ENCODE measurements at places on chromosomes 7 and 10.

- no peak for DNase-seq
Observed at GRCh38 chr10:86979977-86980448, 11.7 kb downstream of the ADIRF start.

GRCh38 chr7:97005183-97006054, at the start of gene DLX6:
Gene DLX6 (plus strand): TSS chr7:97005553. CDS start chr7:97005978, 425 bp downstream.
- DNase-seq = no peak

- peak; percentile 32 for DNase-seq
Observed at GRCh38 chr7:1700086-1700485, 30.0 kb downstream of the ELFN1 start.

DNA sequence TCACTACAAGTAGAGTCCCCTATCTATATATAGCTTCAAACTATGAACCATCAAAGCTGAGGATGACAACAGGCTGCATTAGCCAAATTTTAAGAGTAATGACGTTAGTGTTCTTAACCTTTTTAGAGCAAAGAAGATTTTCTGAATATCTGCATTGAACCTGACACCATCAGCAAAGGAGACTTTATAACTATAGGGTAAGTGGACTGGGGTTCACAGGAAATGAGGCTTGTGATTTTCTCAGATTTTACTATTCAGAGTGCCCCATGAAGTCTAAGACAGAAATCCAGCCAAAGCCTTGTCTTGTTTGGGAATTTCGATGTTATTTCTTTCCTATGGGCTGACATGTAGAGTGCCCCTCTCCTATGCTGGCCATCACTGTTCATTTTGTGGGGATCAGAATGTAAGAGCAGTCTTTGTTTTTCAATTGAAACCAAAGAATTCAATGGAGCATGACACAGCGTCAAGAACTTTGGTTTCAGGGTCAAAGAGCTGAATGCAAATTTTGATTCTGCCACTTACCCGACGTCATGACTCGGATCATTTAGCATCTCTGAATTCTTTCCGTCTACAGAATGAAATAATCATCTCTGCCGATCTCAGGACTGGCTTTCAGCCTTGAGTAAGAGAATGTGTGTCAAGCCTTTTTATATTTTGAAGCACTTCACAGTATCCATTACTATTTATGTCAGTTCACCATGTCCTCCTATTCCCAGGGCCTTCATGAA, 52.7 kb downstream of the DENND11 start:
- DNase-seq = no peak

GRCh38 chr7:129665013-129665401, 53.5 kb downstream of the NRF1 start:
- no peak for DNase-seq

GRCh38 chr7:87474533-87475358, 734 bp downstream of the ABCB4 start:
- DNase-seq = no peak

DNA sequence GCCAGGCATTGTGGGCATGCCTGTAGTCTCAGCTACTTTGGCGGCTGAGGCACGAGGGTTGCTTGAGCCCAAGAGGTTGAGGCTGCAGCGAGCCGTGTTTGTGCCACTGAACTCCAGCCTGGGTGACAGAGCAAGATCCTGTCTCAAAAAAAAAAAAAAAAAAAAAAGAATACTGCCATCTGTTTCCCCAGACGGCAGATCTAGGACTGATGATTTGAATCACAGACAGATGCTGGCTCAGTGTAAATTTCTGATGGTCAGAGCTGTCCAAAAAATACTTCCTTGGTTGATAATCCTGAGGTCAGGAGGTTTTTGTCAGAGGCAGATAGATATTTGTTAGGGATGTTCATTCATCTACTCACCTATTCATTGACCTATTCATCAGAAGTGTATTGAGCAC, 130.7 kb downstream of the REEP3 start:
- DNase-seq = no peak

- no peak for DNase-seq
Observed at GRCh38 chr10:90945491-90946070, 24.7 kb upstream of the ANKRD1 start.

DNA sequence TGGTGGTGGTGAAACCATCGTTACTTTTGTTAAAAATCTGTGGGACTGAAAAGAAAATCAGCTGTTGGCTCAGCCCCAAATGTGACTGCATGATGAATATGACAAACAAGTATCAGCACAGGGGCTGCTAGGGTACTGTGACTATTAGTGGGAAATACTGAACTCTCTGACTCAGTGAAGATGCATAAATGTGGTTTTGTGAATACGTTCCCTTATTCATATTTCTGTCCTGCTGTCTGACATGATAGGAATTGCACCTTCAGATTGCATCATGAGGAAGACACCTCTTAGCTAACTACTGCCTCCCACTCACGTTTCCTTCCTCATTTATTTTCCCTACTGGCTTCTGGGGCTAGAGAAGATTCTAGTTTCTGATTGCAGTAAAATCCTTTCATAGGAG, 1.4 kb downstream of the CLEC5A start:
- DNase-seq = no peak

DNA sequence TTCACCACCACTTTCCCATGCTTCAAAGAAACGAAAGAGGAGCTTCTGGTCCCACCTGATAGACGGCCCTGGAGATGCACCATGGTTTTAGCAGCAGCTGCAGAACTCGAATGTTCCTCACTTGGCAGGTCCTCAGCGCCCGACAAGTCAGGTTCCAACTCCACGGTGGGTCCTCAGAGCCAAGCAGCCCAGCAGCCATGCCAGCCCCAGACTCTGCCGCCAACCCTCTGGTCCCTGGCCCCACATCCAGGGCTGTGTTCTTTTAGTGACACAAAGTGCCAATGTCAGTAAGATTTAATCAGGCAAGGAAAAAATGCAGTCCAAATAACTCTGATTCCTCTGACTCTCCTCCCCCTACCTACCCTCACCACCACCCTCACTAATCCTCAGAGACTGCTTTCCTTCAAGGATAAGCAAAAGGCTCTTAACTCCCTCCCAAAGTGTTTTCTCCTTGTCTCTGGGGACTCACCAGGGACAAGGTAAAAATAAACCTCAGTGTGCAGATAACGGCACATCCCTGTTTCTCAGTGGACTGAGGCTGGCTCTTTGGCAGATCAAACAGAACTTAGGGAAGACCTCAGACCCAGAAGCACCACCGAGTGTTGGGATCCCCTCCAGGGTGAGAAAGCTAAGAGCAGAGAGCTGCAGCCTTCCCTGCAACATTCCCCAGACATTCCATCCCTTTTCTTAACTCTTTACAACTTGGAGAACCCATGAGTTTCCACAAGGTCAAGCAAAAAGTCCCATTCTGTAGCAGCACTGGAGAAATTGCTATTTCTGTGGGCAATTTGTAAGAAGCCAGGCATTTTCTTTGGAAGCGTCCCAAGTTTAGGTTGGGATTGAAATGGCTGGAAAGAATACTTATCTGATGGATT, 358.9 kb downstream of the FRMD4A start:
- DNase-seq = no peak

DNA sequence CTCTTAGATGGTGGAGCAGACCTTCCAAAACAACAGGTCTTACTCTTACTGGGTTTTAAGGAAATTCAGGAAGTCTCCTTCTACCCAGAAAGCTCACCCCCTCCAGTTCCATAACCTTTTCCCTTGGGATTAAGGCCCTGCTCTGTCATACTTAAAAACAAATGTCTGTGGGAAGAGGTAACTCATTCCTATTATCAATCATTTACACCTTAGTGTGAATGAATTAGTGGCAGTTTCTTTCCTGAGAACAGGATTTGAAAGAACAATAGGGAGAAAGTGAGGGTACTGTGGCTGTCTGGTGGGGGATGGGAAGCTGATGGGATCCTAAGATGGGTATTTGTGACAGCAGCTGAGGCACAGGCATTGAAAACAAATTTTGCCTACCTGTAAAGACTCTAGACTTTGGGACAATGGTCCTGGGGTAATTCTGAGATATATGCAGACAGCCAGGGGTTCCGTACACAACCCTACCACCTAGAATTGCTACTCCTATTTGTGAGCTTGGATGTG, 22.2 kb upstream of the PDLIM1 start:
- DNase-seq = no peak

DNA sequence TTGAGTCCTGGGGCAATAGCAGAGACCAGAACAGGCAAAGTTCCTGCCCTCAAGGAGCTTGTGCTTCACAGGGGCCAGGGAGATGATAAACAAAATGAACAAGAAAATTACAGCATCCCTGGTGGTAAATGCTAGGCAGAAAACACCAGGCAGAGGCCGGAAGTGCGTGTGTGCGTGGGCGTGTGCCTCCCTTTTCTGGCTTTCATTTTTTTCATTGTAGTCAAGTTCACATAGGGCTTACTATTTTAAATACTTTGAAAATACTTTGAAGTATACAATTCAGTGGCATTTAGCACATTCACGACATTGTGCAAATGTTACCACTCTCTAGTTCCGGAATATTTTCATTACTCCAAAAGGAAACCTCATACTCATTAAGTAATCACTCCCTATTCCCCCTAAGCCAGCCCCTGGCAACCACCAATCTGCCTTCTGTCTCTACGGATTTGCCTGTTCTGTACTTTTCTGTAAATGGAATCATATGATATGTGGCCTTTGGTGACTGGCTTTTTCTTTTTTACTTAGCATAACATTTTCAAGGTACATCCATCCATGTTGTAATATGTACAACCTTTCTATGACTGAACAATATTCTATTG, 88.1 kb upstream of the PDCD4 start:
- no peak for DNase-seq

DNA sequence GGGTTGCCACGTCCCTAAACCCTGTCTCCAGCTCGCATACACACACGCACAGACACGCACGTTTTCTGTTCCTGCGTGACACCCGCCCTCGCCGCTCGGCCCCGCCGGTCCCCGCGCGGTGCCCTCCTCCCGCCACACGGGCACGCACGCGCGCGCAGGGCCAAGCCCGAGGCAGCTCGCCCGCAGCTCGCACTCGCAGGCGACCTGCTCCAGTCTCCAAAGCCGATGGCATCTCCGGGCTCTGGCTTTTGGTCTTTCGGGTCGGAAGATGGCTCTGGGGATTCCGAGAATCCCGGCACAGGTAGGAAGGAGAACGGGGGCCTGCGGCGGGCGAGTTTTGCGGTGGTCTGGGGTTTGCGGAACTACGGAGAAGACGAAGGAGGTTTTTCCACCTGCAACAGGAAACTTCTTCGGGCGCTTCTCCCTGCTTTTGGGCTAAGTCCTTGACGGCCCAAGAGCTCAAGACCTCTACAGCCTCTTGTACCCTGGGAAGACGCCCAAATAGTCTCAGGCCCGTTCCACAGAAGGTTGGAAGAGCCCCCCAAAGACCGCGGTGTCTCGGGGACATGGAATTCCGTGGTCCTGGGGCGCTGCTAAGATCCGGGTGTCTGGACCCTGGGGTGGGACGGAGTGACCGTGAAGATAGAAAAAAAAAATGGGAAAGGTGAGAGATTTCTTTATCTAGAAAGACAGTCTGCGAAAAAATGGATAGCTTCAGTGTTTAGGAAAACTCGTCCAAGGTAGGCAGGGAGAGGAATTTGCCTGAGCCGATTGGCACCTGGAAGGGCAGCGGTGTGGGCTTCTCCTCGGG, at the start of gene GAD2:
Gene GAD2, plus strand, starts transcription at position 190 of the 811 bp plus-strand sequence. Its CDS starts 36 bp downstream, at position 226.
- no peak for DNase-seq

DNA sequence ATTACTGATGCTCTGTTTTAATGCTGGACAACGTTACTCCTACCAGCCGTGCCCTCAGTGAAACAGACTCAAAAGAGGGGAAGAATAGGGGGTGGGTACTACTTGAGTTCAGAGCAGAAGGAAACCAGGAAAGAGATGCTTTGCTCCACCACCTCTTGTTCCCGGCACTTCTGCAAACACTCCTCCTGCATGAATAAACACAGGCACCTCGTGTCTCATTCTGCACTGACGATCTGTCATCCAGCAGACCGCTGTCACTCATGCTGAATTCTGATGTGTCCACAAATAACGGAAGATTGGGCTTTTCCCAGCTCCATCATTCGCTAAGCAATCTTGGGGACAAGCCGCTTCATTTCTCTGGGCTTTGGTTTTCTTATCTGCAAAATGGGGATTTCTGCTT, 26.7 kb downstream of the YWHAG start:
- no peak for DNase-seq
